ENCODE measurements at places on chromosomes 1 and 21. TPM values are rescaled to one million over a fixed set of nuclear protein-coding genes. Genes with fewer than 3 reads are reported as not detected.

DNA sequence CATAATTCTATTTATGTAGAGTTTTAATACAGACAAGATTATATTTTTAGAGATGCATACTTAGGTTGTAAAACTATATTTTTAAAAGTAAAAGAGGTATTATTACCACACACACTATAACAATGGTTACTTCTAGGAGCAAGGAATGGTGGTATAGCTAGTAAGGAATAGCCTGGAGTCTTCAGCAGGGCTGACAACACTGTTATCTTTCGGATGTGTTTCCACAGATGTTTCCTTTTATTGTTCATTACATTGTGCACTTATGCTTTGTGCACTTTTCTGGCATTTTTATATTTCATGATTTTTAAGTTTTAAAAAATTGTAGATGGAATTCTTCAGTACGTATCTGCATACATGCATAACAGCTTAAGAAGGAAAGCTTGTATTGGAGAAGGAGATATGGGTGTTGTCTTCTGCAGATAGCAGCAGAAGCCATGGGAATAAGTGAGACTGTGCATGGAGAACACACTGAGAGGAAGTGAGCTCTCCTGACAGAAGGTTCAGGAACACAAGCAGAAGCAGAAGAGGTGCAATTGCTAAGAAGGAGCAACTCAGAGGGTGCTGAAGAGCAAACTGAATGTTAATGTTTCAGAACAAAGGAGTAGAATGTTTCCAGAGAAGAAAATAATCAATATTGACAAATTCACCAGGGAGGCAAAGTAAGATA lies 91.8 kb downstream of the UCHL5 start:
- peaks cover 8% of the 10 kb centered on the region for H3K4me1 ChIP-seq
- DNase-seq, result no peak
- H3K27me3 ChIP-seq, result no peaks in the 10 kb centered on the region
- no peaks in the 10 kb centered on the region for H3K36me3 ChIP-seq
- H3K27ac ChIP-seq, result no peak overlapping the region
- H3K4me3 ChIP-seq, result no peak overlapping the region

DNA sequence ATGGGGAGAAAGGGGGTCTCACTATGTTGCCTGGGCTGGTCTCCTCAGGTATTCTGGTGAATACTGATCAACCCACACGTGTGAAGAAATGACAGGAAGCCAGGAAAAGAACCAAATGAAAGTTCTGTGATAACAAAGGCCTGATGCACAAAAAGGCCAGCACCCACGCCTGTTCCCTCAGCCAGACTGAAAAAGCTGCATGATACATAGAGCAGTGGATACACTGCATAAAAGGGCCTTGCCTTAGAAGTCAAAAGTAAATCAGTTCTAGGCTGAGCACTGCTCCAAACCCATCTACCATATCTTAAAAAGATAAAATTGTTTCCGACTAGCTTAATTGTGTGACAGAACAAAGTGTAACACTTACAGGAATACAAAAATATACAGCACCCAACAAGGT lies 36.9 kb upstream of the PSMG1 start:
- no peaks in the 10 kb centered on the region for H3K27me3 ChIP-seq
- DNase-seq, result no peak
- no peak overlapping the region for H3K27ac ChIP-seq
- H3K36me3 ChIP-seq, result peaks cover 76% of the 10 kb centered on the region

Gene HUNK
- total RNA-seq, result not detected

GRCh38 chr21:32007456-32007855 lies 134.6 kb downstream of the HUNK start:
- no peaks in the 10 kb centered on the region for H3K27me3 ChIP-seq
- no peak for DNase-seq
- H3K27ac ChIP-seq, result no peak overlapping the region
- no peak overlapping the region for H3K4me3 ChIP-seq

GRCh38 chr1:18939398-18940302 lies 16.8 kb downstream of the IFFO2 start:
- DNase-seq, result no peak
- H3K27ac ChIP-seq, result no peak overlapping the region
- H3K4me3 ChIP-seq, result no peak overlapping the region
- H3K4me1 ChIP-seq, result peaks cover 11% of the 10 kb centered on the region
- H3K36me3 ChIP-seq, result no peaks in the 10 kb centered on the region

DNA sequence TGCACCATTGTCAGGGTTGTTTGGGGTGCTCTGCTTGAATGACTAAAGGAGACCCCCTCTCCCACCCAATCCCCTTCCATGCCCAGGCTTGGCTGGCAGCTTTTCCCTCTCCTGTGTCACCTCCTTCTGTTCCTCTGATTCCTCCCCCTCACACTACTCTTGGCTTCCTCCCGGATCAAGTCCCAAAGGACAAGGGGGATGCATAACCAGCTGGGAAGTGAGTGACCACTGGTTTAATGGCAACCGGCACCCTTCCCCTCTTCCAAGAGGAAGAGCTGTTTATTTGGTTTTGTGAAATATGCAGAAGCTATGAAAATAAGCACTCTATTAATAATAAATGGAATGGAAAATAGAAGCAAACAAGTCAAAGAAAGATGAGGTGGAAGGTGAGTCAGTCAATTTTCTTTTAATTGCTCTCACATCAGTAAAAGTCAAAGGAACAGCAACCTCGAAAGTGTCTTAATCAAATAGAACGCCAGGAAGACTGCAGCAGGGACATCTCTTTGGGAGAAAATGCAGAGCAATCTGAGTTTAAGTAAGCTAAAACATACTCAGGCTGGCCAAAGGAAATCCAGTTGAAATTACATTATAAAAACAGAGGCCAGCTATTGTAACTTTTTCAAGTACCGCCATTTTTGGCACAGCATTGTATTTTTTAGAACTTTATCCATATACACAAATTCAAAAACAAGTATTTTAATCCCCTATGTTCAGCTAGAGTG lies 322.5 kb downstream of the SIPA1L2 start:
- no peak overlapping the region for H3K27ac ChIP-seq
- no peaks in the 10 kb centered on the region for H3K36me3 ChIP-seq
- DNase-seq, result no peak
- no peak overlapping the region for H3K4me3 ChIP-seq
- H3K4me1 ChIP-seq, result no peaks in the 10 kb centered on the region
- H3K27me3 ChIP-seq, result no peaks in the 10 kb centered on the region

DNA sequence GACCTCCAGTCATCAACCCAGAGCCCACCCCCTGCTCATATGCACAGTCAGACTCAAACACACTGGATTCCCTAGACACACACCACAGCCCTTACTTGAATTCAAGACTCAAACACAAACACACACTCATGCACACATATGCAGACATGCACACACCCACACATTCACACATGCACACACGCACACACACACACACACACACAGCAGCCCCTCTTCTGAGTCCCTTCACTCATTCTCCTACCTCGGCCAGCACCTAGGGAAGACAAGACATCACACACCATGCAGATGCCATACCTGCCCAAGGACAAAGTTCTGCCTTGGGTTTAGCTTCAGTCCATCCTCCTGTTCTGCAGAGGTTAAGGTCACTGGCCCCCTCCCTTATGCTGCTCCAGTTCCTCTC lies 1.6 kb upstream of the HCRTR1 start:
- H3K27me3 ChIP-seq, result peaks cover 30% of the 10 kb centered on the region
- no peak for DNase-seq
- peaks cover 19% of the 10 kb centered on the region for H3K4me1 ChIP-seq
- H3K36me3 ChIP-seq, result no peaks in the 10 kb centered on the region
- H3K4me3 ChIP-seq, result no peak overlapping the region

- H3K36me3 ChIP-seq, result no peaks in the 10 kb centered on the region
- no peak overlapping the region for H3K4me3 ChIP-seq
- no peaks in the 10 kb centered on the region for H3K4me1 ChIP-seq
These were observed 5.8 kb upstream of the EDARADD start for GRCh38 chr1:236388332-236388731.

Gene TNFRSF14
- 1.8 TPM for total RNA-seq

Gene AGBL4
- not detected for total RNA-seq

Gene CATSPERE
- not detected for total RNA-seq

Gene UBASH3A
- total RNA-seq, result 1.5 TPM

- H3K27ac ChIP-seq, result no peak overlapping the region
- H3K36me3 ChIP-seq, result no peaks in the 10 kb centered on the region
- H3K27me3 ChIP-seq, result no peaks in the 10 kb centered on the region
- no peaks in the 10 kb centered on the region for H3K4me1 ChIP-seq
- no peak overlapping the region for H3K4me3 ChIP-seq
These were observed 25.4 kb upstream of the RNF11 start for GRCh38 chr1:51210676-51211075.

DNA sequence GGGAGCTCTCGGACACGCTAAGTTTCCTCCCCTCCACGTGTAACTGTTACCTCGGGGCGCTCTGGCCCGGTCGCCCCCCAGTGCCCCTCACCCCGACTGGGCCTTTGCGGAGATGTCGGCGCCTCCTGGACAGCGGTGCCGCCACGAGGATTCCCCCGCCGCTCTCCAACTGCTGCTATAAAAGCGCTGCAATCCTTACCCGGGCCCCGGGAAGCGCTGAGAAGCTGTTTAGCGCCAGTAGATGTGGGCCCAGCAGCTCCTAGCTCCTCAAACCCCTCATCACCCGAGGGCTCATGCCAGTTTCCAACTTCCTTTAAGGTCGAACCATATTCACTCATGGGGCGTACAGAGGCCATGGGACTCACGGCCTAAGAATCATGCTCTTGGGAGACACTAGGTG lies 361 bp upstream of the LMX1A start:
- H3K4me1 ChIP-seq, result no peaks in the 10 kb centered on the region
- H3K4me3 ChIP-seq, result no peak overlapping the region
- no peak overlapping the region for H3K27ac ChIP-seq
- no peak for DNase-seq
- H3K36me3 ChIP-seq, result no peaks in the 10 kb centered on the region
- peaks cover 59% of the 10 kb centered on the region for H3K27me3 ChIP-seq

DNA sequence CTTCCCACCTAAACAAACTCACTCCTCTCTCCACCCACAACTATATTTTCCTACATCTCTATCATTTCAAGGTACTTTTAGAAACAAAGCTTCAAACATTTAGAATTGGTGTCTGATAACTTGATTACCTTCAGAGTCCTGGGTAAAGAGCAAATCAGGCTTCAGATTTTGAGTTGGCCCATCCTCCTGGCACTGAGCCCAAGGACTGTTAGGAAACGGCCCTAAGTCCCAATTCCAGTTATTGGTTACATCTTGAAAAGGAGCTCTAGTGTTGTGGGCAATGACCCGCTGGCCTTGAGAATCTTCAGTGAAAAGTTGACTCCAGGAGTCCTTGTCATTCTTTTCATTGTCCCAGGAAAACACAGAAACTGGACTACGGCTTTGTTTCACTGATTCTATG lies 15.1 kb downstream of the MTFR1L start:
- no peaks in the 10 kb centered on the region for H3K27me3 ChIP-seq
- DNase-seq, result no peak
- H3K27ac ChIP-seq, result no peak overlapping the region
- no peak overlapping the region for H3K4me3 ChIP-seq
- H3K4me1 ChIP-seq, result peaks cover 12% of the 10 kb centered on the region
- H3K36me3 ChIP-seq, result peaks cover 78% of the 10 kb centered on the region
